ENCODE measurements at places on chromosomes 7 and 10. TPM values are rescaled to one million over a fixed set of nuclear protein-coding genes. Genes with fewer than 3 reads are reported as not detected.

Gene MKX
- not detected for total RNA-seq

Gene MUC3A
- total RNA-seq = not detected

Gene STAM
- total RNA-seq = 47.2 TPM

Gene BAIAP2L1
- total RNA-seq = 1.4 TPM

Gene GCK
- total RNA-seq = 0.23 TPM

Gene EBF3
- not detected for total RNA-seq

Gene ANKRD2
- total RNA-seq = 0.67 TPM

Gene CDHR3
- 0.30 TPM for total RNA-seq

Gene MYH16
- not detected for total RNA-seq

Gene PPP1R17
- not detected for total RNA-seq

Gene EVX1
- not detected for total RNA-seq

Gene ADAMTS14
- 0.15 TPM for total RNA-seq

Gene ADCY1
- total RNA-seq = 6.7 TPM

Gene GNAT3
- not detected for total RNA-seq

Gene HGF
- total RNA-seq = not detected

Gene ZPBP
- not detected for total RNA-seq

Gene GIMAP2
- 80.0 TPM for total RNA-seq

Gene SLC39A12
- not detected for total RNA-seq

Gene TRA2A
- total RNA-seq = 113 TPM

Gene CCDC3
- total RNA-seq = 0.12 TPM

Gene TAS2R40
- total RNA-seq = not detected

Gene VGF
- 0.44 TPM for total RNA-seq
